ENCODE measurements at places on chromosomes 4 and X.

- DNase-seq = peak; percentile 70
These were observed 847 bp downstream of the PI4K2B start for GRCh38 chr4:25234390-25235370.

GRCh38 chr4:87005690-87006425, 71.0 kb downstream of the AFF1 start:
- no peak for DNase-seq

GRCh38 chr4:112823606-112824005, 186.7 kb downstream of the LARP7 start:
- DNase-seq = no peak

DNA sequence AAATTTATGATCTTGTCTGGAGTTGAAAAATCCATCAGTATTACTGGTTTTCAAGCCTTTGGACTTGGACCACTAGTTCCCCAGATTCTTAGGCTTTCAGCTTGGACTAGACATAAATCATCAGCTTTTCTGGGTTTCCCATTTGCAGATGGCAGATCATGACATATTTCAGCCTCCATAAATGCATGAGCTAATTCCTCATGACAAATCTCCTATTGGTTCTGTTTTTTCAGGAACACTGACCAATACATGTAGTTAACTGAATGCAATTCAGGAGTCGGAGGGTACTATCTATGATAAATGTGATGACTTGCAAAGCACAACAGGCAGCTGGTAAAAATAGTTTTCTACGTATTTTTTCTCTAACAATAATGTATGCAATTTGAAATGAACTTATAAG, 635.6 kb downstream of the TRAM1L1 start:
- DNase-seq = no peak

DNA sequence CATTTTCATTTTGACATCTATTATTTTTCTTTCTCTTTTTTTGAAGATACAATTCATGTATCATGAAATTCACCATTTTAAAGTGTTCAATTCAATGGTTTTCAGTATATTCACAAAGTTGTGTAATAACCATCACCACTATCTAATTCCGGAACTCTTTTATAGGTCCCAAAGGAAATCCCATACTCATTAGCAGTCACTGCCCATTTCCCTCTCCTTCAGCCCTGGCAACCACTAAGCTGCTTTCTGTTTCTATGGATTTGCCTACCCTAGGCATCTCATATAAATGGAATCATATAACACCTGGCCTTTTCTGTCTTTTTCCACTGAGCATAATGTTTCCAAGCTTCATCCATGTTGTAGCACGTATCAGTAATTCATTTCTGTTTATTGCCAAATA, 3.2 kb upstream of the FGF2 start:
- no peak for DNase-seq

GRCh38 chr4:6974138-6974848, 64.7 kb downstream of the TBC1D14 start:
- peak; percentile 89 for DNase-seq
